NK-92 treated with Interleukin-12 subunit alpha and Interleukin-12 subunit beta, amount 100 ng/mL, for 24 hours (cell line): ENCODE measurements at places on chromosomes 13 and 19.

DNA sequence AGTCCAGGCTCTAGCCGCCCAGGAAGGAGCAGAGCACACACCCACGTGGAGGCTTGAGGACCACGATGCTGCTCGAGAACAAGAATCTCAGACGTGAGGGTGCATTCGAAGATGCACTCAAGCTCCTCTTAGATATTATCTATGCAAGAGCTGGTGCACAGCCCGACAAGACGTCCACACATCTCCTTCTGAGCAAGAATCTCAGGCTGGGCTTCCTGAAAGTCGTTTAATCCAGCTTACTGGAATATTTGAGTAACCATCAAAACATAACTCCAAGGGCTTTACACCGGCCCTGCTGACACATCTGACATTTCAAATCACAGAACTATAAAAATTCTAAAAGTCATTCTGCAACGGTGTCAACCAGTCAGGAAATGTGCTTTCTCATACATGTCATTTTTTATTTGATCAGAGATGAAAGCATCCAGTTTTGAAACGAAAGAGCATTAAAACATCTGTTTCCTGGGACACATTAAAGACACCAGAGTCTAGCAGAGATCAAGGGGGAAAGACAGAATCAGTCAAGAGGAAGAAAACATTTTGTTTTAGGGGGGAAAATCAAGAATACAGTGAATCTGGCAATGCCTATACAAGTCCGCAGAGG, 177.7 kb upstream of the IRS2 start:
- DNase-seq = no peak

GRCh38 chr19:48965806-48966540, 864 bp downstream of the FTL start:
- peak; percentile 82 for DNase-seq

GRCh38 chr13:29434217-29434945, 161.1 kb downstream of the SLC7A1 start:
- no peak for DNase-seq

- no peak for DNase-seq
These were observed 24.7 kb downstream of the ZSWIM9 start for GRCh38 chr19:48194844-48195830.

- DNase-seq = no peak
These were observed 148.7 kb upstream of the EDNRB start for GRCh38 chr13:78067290-78067689.

GRCh38 chr19:3208317-3209207, 15.9 kb upstream of the CELF5 start:
- no peak for DNase-seq

DNA sequence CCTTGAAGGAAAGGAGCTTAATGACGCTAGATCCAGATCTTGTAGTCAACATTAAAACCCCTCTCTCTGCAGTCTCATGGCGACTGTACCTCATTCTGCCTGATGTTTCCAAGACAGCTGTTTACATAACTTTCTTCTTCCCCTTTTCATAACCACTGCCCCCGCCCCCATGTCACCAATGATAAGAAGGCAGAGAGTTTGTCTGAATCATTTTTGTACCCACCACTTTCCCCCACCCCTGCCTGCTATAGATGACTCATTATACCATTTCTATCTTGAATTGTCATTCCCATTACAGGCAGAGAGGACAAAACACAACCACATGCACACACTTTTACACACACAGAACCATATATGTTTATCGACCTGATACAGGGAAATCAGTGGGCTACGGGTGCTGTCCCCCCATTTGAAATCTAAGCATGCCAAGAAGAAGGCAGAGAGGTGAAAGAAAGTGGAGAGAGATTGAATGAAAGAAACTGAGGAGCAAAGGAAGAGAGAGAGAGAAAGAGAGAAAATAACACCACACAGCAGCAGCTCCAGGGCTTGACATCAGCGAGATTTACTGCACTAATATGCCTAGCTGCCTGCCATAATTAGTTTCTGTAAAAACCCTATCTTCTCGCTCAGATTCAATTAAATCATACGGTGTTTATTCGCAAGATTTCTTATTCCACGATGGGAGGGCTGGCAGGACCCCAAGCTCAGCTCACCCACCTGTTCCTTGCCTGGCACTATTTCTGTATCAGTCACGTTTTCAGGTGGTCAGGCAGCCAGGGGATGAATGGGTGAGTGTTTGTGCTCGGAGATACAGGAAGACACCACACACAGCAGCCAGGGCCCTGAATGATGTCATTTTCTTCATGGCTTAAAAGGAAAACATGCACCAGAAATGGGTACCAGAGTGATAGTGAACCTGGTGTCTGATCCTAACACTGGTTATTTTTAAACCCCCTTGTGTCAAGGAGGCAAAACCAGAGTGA, 114.3 kb upstream of the SERP2 start:
- peak; percentile 24 for DNase-seq

- no peak for DNase-seq
These were observed 2.0 kb upstream of the JUNB start for GRCh38 chr19:12789098-12789903.

GRCh38 chr13:51148223-51148951, 37.3 kb upstream of the C13orf42 start:
- DNase-seq = no peak

GRCh38 chr19:39236527-39236926, 8.3 kb downstream of the IFNL3 start:
- DNase-seq = no peak

DNA sequence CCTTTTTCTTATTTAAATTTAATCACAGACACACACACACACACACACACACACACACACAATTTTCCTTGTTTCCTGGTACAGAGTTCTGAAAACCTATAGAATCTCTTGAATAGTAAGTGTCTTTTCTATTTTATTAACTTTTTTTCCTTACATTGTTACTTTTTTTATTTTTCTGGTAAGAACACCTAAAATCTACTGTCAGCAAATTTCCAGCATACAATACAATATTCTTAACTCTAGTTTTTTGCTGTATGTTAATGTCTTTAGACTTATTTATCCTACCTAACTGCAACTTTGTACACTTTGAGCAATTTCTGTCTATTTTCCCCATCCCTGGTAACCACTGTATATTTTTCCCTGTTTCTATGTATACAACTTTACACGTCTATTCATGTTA, 1179.8 kb downstream of the SLITRK1 start:
- DNase-seq = no peak

DNA sequence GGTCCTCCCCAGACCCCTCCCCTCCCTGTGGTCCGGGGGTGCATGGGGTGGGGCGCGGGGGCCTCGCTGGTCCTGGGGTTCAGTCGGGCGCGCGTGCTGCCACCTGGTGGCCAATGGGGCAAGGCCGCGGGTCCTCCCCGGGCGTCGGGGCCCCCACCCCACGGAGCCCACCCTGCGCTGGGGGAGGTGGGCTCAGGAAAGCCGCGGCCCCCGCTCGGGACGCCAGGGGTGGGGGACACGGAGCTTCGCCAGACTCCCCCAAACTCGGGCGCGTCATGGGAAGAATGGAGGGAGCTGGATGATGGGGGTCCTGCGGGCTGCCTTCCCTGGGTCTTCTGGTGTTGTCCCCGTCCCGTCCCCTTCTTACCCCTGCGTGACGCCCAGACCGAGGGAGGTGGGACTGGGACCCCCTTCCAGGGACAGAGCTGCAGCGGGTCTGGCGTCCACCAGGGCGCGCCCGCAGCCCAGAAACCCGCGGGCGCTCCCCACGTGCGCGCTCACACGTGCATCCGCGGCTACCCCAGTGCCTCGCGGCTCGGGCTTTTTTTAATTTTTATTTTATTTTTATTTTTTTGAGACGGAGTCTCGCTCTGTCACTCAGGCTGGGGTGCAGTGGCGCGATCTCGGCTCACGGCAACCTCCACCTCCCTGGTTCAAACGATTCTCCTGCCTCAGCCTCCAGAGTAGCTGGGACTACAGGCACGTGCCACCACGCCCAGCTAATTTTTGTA, 19.8 kb upstream of the TCF3 start:
- DNase-seq = no peak

- DNase-seq = no peak
These were observed 362.8 kb downstream of the NALCN start for GRCh38 chr13:101053301-101054093.

GRCh38 chr19:48424694-48425219, 21.0 kb upstream of the GRWD1 start:
- no peak for DNase-seq

- DNase-seq = no peak
These were observed 80.1 kb downstream of the ESD start for GRCh38 chr13:46716821-46717220.

GRCh38 chr19:5987077-5987818, 9.3 kb upstream of the RANBP3 start:
- DNase-seq = peak; percentile 45

DNA sequence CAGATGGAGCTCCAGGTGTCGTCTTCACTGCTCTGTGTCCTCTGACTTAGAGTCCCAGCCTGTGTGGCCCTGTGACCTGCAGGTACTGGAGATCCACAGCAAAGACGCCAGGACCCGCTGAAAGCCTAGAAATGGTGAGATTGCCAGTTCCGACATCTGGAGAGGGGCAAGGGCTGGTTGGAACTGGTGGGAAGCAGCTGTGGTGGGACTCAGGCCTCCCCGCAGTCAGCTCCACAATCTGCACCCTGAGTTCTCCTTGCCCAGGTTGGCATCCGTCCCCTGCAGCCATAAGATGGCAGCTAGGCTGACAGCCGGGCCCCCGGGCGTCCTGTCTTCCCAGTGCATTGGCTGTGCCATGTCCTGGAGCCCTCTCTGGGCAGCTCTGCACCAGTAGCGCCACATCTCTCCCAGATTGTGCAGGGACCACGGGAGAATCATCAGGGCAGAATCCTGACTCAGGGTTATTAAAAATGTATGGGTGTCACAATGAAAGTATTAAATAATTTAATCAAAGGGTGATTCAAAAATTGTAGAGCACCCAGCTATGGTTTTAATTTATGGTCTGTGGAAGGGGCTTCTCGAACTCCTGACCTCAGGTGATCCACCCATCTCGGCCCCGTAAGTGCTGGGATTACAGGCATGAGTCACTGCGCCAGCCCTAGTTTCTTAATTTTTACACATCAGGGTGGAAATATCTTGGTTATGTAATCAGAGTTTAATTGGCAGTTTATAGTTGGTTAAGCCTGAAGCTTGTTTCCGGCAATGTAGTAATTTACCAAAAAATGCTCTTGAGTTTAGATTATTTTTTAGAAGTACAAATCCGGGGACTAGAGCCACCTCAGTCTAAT, 32.2 kb upstream of the ZNF681 start:
- no peak for DNase-seq

DNA sequence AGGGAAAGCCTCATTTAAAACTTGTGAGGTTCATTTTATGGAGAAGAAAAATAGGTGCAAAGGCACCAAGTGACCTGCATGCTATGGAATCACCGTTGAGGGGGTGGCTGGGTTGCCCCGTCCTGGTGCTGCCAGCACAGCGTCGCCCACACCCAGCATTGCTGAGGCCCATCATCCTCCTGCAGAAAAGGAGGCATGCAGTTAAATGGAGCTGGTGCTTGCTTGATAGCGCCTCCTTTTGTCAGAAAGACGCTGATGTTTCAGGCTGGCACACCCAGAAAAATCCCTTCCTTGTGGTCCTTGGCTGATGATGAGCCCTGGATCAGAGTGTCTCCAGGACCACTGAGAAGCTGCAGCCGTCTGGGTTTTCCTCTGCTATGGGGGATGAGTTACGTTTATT, 36.9 kb downstream of the DHRS12 start:
- no peak for DNase-seq

GRCh38 chr19:18685597-18686190, 2.2 kb downstream of the CRTC1 start:
- DNase-seq = no peak

- no peak for DNase-seq
These were observed 6.8 kb downstream of the LHFPL6 start for GRCh38 chr13:39596176-39596575.

- no peak for DNase-seq
These were observed 1872.3 kb upstream of the PCDH20 start for GRCh38 chr13:63287926-63288325.

DNA sequence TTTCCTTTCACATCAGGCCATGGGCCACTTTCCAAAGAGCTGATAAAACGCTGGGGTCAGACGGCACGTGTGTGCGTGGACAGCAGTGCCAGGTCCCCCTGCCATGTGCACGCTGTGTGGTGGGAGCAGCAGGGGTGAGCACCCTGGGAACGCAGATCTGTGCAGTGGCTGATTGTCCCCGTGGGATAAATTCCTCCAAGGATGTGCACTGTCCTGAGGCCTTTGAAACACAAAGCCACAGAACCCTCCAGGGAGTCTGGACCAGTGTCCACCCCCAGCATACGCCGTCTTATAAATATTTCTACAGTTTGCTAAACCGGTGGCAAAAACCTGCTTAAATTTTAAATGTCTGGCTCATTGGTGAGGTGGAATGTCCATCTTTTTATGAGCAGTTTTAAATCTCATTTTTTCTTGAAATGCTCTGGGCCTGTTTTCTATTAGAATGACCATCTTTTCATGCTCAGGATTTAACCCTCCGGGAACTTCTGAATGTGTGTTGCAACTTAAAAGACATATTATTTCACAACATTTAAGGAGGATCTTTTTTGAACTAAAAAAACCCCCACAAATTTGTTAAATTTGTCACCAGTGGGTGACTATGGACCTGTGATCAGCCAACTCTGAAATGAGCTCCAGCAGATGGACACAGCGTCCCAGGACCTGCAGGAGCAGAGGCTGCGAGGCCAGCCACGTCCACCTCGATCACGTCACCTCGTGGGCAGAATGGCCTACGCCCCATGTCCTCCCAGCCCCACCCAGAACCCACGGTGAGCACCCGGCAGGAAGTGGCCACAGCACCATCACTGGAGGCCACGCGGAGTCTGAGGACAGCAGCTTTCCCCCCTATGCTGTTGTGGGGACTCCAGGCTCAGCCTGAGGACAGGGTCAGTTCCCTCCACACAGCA, 68.6 kb downstream of the RASA3 start:
- peak; percentile 45 for DNase-seq

GRCh38 chr19:32677657-32678056, 2.0 kb downstream of the RGS9BP start:
- no peak for DNase-seq

GRCh38 chr19:38869836-38870607, 8.1 kb downstream of the RINL start:
- no peak for DNase-seq

DNA sequence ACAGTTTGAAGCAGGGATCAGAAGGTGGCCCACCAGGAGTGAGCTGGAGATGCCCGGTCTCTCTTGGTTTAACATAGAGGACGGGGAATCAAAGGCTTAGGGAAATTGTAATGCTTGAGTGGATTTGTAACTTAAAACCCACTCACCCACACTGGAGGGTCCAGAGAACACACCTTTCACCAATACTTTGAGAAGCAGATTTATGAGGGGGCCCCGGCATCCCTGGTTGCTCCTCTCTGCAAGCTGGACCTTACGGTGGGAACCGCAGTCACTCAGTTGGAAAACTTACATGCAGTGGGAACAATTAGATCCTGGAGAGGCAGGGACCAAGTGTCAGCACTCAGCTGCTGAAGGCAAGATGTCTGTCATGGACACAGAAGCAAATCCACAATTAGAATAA, 20.5 kb downstream of the PPP5C start:
- DNase-seq = no peak

- no peak for DNase-seq
These were observed 36.1 kb downstream of the TNFSF13B start for GRCh38 chr13:108305655-108306054.
